Pulmonary artery endothelial cell (primary cell): ENCODE measurements at places on chromosomes 11 and 22. TPM values are rescaled to one million over a fixed set of nuclear protein-coding genes. Genes with fewer than 3 reads are reported as not detected.

DNA sequence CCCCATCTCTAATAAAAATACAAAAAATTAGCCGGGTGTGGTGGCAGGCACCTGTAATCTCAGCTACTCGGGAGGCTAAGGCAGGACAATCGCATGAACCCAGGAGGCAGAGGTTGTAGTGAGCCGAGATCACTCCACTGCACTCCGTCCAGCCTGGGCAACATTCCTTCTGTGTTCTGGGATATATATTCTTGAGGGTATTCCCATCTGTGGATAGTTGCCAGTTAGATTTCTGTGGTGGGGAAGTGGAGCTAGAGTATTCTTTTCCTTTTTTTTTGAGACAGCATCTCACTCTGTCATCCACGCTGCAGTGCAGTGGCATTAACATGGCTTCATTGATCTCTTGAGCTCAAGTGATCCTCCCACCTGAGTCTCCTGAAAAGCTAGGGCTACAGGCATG, 9.1 kb upstream of the ZNF74 start:
- no peak for DNase-seq

DNA sequence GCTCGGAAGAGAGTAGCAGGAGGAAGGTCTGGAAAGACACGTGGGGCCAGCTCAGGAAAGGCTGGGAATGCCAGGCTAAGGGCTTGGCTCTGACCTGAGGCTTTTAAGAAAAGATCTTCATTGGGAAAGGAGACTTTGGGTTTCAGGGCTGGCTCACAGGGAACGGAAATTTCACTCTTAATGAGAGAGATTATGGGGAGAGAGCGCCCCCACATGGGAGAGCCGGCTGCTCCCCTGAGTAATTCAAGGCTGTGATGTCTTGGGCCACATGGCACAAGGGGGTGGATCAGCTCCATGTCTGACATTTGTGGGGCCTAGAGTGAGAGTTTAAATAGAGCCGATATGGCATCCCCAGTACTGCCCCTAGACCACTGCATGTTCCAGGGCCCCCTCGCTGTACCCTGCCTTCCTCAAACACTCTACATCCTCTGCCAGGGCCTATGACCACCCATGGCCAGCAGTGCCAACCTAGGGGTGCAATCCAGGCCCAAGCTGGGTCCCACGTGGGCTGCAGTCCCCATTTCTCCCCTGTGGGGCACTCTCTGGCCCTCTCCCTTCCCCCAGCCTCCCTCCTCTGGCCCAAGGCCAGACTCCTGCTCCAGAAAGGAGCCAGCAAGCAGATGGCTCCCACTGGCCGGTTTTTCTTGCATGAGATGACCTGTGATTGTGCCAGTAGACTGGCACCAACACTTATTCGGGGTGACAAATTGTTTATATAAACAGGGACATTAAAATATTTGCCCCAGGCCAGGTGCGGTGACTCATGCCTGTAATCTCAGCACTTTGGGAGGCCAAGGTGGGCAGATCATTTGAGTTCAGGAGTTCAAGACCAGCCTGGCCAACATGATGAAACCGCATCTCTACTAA, 75.2 kb downstream of the ISX start:
- DNase-seq = no peak

GRCh38 chr11:65865550-65866172, 5.4 kb downstream of the MUS81 start:
- DNase-seq = no peak

- DNase-seq = no peak
These were observed 225.6 kb downstream of the BLID start for GRCh38 chr11:121890377-121890776.

- no peak for DNase-seq
These were observed 42.2 kb upstream of the PRDM11 start for GRCh38 chr11:45104006-45104789.

DNA sequence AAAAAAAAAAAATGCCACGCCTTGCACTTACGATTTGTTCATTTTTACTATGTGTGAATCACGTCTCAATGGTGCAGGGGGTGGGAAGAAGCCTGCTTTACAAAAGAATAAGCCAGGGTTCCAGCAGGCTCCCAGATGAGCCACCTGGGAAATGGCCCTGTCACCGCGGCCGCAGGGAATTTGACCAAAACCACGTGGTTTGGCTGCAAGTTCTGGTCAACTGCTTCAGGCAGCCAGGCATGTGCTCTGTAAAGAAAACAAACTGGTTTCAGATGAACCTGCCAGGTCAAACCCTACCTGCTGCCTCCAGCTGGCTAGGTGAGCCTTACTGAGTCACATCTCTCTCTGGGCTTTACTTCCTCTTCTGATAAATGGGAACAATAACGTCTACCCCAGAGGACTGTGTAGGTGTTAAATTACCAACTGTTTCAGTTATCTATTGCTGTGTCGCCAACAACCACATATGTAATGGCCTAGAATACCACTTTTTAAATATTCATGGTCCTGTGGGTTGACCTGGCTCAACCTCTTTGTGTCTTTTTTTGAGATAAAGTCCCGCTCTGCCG, 30.5 kb upstream of the GCAT start:
- no peak for DNase-seq

SCN4B gene
- total RNA-seq = 0.13 and 0.21 TPM in 2 replicates
